ENCODE measurements at places on chromosomes 1 and 21.

GRCh38 chr1:207579436-207579799 lies 65.5 kb upstream of the CR1L start:
- no peak for DNase-seq

DNA sequence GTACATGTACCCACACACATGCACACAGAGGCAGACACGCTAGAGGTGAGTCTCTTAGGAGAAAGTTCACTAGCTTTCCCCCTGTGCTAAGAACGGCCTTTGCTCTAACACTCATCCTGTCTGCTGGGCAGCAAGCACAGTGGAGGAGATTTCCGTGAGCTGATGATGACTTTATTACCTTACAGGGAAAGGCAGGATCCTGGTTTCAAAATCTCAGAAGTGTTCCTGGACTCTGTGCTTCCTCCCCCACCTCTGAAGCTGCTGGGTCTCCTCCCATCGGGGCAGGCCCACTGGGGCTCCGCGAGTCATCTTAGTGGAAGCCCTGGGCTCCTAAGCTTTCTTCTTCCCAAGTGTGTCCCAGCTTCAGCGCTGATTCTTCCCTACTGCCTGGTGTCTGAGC lies 2.7 kb downstream of the FAM3B start:
- no peak for DNase-seq

- DNase-seq: no peak
Measured at GRCh38 chr1:217137210-217137881, 414.1 kb upstream of the ESRRG start.

DNA sequence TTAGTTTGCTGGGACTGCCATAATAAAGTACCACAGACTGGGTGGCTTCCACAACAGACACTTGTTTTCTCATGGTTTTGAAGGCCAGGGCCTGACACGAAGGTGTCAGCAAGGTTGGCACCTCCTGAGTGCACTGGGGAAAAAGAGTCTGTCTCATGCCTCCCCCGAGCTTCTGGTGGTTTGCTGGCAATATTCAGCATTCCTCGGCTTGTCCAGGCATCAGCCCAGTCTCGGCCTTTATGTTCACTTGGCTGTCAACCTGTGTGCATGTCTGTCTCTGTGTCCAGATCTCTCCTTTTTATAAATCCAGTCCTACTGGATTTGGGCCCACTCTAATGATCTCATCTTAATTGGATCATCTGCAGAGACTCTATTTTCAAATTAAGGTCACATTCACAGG lies 72.6 kb downstream of the DOP1B start:
- no peak for DNase-seq
